MG63 (cell line): ENCODE measurements at places on chromosomes 2 and 18.

GRCh38 chr2:146806364-146807005, 1038.3 kb upstream of the ACVR2A start:
- no peak for DNase-seq

DNA sequence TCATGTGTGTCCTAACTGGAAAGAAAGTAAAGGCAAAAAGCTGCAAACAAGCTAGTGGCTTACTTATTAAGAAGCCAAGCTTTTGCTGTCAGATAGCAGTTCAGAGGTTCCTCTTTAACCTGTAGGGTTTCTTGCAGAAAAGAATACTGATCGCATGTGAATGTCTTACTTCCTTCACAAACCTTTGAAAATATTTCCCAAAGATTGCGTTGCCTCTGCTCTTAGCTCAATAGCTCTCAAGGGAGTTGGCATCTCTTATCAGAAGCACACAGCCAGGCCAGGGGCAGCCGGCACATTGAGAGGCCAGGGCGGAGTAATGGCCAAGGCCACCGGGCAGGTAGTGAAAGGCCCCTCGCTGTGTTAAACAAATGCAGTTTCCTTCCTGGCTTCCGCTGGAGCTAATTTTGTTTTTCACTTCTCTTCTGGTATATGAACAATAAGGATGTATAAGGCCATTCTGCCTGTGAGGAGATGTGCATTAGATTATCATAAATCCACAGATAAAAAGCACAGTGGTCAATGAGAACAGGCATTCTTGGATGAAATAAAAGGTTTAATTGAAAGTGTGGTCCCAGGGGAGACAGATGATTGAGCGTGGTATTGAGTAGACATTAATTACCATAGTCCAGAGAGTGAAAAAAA, 542.4 kb upstream of the NRP2 start:
- DNase-seq, result no peak

DNA sequence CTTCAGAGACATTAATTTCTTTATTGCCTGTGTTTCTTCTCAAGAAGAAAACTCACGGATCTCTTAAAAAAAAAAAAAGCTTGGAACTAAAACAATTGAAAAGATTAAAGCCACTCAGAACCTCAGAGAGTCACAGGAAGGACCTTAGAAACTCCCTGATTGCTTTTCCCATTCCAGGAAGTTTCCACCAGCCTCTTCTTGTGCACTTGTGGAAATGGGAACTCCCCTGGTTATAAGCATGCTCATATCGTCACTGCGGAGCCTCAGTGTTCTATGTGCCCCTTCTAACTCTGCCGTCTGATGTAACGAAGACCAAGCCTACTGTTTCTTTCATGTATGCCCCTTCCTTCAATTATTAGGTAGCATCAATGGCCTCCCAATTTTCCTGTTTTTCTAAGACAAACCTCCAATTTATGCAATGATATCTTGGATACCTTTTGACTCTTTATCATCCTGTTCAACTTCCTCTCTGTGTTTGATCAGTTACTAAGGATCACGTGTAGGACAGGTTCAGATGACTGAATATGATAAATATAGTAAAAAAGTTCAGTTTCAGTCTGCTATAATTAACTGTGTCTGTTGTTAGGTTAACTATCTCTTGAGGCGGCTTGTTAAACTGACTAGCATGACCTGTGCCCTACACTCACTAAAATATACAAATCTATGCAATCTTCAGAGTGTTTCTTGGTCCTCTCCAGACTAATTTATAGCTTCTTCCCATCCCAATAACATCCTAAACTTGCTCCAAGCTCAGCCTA, 593.7 kb upstream of the CHAC2 start:
- DNase-seq, result no peak

GRCh38 chr2:8022908-8023640, 658.8 kb upstream of the ID2 start:
- DNase-seq, result no peak

DNA sequence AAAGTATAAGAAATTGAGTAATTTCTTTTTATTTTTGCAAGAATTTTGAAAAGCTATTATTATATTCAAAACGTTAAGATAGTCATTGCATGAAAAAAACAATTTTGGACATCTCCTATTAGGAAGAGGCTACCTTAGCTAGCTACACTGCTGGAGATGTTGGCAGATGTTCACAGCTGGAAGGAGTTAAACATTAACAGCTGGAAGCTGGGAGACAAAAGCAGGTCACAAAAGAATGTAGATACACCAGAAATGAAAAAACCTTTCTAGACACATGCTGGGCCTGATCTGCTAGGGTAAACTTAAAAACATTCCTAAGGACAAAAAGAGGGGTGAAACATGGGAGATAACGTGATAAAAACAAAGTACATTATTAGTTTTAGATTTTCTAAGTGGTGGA, 84.4 kb downstream of the SESTD1 start:
- no peak for DNase-seq

GRCh38 chr18:45837283-45838070, 12.0 kb downstream of the SIGLEC15 start:
- no peak for DNase-seq
